Activated naive CD8-positive, alpha-beta T cell treated with anti-CD3 and anti-CD28 coated beads, Interleukin-2, amount 50 U/mL, for 16 hours (primary cell): ENCODE measurements at places on chromosomes 3 and 15.

GRCh38 chr15:68314563-68314962 lies 37.0 kb downstream of the FEM1B start:
- DNase-seq, result no peak

DNA sequence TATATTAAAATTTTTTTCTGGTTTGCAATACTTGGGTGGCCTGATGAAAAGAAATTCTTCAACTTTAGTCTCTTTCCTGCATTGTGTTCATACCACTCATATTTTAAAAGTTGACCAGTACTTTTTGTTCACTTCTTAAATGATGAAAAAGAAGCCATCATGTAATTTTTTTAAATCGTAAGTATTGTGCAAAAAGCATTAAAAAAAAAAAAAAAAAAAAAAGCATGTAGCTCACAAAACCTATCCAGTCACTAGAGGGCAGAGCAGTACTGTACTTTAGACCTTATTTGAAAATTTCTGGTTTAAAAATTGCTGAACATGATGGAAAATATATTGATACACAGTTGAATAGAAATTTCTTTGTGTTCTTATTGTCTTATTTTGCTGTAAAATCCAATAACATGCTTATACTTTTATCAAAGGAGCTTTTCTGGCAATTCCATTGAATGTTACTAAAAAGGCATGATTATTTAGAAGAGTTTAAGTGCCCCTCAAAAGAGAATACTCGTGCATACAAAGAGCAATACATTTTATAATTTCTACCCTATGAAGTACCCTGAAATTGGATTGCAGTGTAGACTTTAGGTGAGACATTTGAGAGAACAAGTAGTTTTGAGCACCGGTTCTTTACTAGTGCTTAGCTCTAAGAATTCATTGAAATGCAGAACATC lies 137.7 kb downstream of the BBX start:
- DNase-seq, result no peak

GRCh38 chr3:189513281-189514117 lies 117.7 kb upstream of the TP63 start:
- no peak for DNase-seq

- DNase-seq, result no peak
These were observed 219.3 kb downstream of the PTPRG start for GRCh38 chr3:61780455-61781228.

DNA sequence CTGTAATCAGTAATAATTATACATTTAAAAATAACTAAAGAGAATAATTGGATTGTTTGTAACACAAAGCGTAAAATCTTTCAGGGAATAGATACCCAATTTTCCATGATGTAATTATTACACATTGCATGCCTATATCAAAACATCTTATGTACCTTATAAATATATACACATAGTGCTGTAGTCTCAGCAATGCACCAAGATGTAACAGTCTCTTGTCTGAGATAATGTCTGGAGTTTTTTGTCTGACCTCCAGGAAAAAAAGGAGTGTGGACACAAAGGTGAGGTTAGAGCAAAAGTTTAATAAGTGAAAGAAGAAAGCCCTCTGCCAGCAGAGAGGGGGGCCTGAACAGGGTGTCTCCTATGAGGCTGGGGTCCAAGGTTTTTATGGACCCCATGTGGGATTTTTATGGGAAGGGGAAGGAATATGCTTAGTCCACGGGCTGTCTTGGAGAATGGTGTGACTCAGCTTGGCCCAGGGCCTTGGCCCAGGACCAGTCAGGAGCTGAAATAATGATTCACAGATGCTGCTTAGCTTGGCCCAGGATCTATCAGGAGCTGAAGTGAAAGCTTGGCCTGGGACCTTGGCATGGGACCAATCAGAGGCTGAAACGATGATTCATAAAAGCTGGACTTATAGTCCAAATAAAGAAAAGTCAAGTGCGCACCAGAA lies 545.0 kb downstream of the ZPLD1 start:
- no peak for DNase-seq
